ENCODE measurements at places on chromosomes 7 and 10.

DNA sequence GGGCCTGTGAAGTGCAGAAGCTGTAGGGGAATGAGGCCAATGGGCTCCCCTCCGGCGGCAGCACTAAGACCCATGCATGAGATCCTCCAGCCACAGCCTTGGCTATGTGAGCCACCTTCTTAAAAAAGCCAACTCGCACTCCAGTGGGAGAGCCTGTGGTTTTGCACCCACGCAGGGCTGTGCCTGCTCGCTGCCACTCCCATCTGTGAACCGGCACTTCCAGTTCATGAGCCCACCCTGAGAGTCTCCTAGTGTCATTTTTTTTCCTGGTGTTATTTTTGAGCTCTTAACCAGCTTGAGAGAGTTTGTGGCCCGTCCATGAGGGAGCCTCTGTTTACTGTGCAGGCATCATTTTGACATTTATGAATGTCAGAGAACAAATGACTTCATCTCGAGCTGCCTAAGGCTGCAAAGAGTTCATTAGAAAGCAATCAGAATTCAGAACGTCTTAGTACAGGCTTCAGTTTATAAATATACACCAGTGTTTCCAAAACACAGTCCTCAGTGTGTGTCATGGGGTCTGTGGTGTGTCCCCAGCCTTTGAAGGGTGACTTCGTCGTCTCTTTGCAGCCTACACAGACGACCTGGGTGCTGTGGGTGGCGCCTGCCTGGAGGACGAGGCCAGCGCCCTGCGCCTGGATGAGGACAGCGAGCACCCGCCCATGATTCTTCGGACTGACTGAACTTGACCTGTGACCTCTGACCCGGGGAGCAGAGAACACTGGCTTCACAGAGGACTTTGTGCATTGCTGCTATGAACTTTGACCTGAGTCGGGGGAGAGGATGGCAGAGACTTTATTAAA is 40.4 kb downstream of the WIPI2 start:
- DNase-seq: no peak

GRCh38 chr7:157407512-157408257 is 70.9 kb downstream of the DNAJB6 start:
- no peak for DNase-seq

- DNase-seq: no peak
Observed at GRCh38 chr10:124484661-124485060, 23.0 kb downstream of the LHPP start.

DNA sequence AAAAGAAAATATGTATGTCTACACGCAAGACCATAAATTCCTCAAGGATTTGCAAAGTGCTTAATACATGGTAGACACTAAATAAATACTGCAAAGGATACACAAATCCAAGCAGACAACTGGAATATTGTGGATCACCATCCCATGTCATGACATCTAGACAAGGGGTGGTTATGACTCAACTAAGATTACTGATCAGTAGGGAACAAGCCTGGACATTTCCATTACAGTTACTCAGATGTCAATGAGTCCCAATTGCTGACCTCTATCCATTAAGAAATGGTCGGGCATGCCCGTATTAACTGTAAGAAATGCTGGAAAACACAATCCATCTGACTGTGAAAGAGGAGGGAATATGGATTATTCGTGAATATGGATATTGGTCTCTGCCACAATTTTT is 27.6 kb upstream of the RUFY2 start:
- no peak for DNase-seq

DNA sequence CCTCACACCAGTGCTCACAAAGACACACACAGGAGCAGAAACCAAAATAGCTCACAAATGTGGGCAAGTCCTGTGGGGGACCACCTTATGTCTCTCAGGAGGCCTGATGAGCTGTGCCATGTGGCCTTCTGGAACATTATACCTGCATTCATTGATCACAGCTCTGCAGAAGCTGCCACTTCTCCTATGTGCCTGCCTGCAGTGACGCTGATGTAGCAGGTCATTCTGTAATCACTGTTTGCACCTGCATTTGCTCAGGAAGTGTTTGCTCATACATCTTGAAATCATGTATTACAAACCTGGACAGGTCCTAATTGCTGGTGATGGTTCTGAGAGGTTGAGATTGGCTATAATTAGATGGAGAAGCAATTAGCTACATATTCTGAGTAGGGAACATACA is 310.2 kb downstream of the AUTS2 start:
- DNase-seq: no peak

- DNase-seq: no peak
Observed at GRCh38 chr7:114209968-114210367, 204.6 kb upstream of the FOXP2 start.

GRCh38 chr7:69981646-69982045 is 383.4 kb downstream of the AUTS2 start:
- DNase-seq: no peak

GRCh38 chr10:73591935-73592699 is 975 bp upstream of the USP54 start:
- peak; percentile 32 for DNase-seq

- no peak for DNase-seq
Observed at GRCh38 chr7:141484907-141485306, 66.3 kb upstream of the AGK start.

DNA sequence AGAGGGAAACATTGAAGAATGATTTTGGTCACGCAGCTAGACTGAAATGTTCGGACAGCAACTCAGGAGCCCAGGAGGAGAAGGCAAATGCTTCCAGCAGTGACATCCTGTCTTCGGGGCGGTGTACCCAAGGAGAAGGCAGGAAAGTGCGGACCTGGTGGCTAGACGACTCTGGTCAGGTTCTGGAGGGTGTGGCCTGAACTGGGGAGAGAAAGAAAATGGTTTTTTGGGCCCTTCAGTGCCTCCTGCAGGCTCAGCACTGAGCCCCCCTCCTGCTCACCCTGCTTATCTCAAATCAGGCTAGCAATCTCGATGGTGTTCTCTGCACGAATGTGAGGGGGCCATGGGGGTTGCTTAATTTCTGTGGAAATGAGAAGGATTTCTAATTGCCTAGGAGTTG is 26.7 kb upstream of the TARP start:
- no peak for DNase-seq

GRCh38 chr7:140350056-140350455 is 48.3 kb downstream of the SLC37A3 start:
- DNase-seq: no peak

DNA sequence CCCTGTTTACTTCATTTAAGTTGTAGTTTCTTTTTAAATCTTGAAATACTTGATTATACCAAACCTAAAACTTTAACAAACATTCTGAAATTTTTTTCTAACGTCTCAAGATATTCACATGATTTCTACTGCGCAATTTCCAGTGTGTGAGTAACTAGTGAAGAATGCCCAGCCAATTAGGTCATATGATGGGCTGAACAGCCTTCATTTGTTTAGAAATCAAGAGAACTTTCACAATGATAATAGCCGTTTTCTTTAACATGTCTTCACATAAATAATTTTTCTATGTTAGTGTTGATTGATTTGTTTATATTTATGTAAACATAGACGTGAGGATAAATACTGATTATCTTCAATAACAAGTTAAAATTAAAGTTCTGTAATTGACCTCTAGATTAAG is 21.8 kb downstream of the STAM start:
- DNase-seq: no peak

DNA sequence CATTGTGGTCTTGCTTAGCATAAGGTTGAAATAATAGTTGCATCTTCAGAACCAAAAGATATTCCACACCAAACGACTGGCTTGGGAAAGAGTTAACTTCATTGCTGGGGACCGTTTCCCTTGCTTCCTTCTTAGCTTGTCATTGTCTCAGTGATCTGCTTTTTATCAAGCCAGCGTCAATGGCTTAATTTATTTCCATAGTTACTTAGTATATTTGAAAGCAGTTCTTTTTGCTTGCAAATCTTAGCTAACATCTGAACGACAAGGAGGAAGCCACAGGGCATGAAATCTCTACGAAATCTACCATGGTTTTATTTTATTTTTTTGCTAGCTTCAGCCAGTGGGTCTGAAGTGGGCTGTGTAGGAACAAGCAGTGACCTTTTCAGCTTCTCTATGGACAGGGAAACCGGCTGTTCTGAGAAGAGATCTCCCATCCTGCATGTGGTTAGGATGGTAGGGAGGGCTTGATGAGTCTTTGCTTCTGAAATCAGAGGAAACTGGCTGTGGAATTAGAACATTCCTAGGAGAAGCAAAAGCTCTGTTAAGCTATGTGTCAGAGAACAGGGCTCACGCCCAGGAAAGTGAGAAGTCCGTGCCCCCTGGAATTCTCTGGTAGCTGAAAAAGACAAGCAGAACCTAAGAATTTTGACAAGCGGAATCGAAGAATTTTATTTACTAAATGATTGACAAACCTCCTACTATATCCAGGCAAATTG is 8.0 kb downstream of the SLC18A2 start:
- no peak for DNase-seq

DNA sequence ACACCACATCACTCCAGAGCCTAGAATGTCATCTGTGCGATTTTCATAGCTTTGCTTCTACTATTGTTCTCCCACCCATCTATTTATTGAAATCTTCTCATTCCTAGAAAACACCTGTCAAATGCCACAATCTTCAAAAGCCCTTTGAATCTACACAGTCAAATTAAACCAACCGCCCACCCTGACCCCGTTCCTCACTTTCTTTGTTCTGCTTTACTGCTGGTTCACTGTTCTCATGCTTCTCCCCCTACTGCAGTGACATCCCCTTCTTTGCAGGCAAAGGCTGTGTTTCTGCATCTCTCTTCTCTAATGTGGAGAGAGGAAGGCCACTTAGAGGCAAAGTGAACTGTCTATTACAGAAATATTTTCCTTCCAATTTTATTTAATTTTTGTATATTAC is 152.4 kb upstream of the NEBL start:
- DNase-seq: no peak

- no peak for DNase-seq
Observed at GRCh38 chr7:134712196-134712595, 65.5 kb downstream of the BPGM start.

DNA sequence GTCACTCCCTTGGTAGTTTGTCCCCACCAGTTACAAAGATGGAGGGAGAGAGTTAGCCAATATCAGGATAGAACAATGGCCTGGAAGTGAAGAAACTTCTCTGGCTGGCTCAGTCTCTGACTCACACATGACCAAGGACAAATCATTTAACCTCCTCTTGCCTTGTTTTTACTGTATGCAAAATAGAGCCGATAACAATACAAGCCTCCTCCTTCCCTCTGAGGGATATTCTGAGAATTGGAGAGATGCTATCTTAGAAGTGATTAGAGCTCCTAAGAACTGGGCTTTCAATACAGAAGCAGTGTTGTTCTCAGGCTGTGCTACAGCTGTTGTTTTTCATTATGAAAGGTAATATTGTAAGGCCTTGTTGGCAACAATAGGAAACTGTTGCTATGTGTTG is 87.7 kb upstream of the EGR2 start:
- no peak for DNase-seq

GRCh38 chr7:101164071-101164840 is 1.1 kb downstream of the VGF start:
- no peak for DNase-seq

- no peak for DNase-seq
Observed at GRCh38 chr7:936386-937054, 18.0 kb downstream of the ADAP1 start.

DNA sequence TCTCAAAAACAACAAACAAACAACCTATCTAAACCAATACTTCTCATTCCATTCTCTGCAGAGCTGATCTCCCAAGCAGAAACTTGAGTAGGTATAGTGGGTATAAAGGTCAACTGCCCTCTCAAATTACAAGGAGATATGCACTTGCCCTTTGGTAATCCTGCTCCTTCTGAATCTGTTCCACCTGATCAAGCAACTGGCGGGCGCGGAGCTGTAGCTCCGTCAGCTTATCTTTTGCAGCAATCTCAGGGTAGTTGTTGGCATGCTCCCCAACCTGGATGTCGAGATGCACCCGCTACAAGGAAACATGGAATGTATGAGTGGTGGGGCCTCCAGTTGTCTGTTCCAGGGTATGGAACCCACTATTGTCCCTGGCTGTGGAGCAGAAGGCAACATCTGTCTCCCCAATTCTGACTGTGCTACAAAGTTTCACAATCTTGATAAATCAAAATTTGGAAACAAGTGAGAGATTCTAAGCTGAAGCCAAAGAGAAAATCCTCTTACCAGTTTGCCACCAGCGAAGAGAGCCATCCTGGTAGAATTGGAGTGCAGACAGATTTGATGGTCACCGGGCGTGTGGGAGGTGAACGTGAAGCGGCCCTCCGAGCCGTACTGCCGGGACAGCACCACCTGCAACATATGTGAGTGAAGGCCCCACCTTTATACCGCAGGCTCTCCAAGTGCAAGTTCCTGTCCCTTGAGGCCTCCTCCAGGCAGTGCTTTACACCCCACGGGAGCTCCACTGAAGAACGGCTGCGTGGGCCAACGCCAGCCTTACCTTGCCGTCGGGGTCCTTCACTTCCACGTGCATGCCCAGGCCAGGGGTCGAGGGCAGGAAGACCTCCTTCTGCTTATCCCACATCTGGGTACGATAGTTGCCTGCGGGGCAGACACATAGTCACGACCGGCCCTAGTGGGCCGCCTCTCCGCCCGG is 819 bp downstream of the TMED4 start:
- DNase-seq: no peak

- DNase-seq: no peak
Observed at GRCh38 chr7:32616625-32617024, 121.3 kb downstream of the AVL9 start.

DNA sequence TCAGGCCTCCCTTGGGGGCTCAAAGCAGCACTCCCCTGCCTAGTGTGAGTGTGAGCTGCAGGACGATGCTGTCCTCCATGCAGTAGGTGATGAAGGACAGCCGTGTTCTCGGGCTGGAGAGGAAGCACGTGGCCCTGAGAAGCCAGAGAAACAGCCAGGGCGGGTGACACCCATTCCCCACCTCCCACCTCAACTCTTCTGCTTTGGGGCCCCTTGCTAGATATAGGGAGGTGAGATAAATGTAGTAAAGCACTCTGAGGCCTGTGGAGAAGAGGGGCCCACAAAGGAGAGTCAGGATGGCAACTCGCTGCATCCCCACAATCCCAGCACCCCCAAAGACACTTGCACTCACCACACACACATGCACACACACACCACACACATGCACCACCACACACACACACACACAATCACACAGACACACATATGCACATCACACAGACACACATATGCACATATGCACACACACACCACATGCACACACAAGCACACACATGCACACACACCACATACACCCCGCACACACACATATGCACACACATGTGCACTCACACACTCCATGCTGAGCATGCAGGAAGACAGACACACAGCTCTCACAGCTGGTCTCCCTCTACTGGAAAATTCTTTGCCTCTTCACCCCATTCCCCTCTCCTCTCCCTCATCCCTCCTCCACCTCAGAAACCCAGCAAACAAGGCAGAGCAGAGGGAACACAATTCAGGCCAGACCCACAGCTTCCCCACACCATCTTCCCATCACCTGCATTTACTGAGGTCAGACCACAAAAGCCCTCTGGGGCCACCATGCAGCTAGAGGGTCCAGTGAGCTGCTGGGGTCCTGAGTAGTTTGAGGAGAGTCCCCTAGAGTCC is 30.5 kb downstream of the ANXA8 start:
- no peak for DNase-seq
